ENCODE measurements at places on chromosomes 2 and 18.

- DNase-seq = no peak
These were observed 26.7 kb downstream of the PDCL3 start for GRCh38 chr2:100589527-100589926.

DNA sequence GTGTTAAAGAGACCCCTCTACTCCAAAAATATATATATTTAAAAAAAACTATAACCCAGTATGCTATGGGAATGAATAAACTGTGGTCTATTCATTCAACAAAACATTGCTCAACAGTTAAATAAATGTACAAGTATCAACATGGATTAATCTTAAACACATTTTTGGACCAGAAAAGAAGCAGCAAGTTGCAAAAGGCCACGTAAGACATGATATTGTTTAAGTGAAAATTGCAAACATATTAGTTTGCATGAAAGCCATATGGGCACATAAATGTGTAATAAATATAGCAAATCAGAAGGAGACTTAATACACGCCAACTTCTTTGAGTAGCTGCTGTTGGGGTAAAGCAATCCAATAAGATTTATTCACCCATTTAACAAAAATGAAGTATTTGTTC is 321.5 kb downstream of the FBXO15 start:
- DNase-seq = no peak

GRCh38 chr2:216516730-216517350 is 18.2 kb downstream of the RPL37A start:
- DNase-seq = no peak

- no peak for DNase-seq
These were observed 19.4 kb upstream of the TMEM178A start for GRCh38 chr2:39646267-39646666.

- DNase-seq = no peak
These were observed 166.5 kb downstream of the RPIA start for GRCh38 chr2:88857951-88858411.

DNA sequence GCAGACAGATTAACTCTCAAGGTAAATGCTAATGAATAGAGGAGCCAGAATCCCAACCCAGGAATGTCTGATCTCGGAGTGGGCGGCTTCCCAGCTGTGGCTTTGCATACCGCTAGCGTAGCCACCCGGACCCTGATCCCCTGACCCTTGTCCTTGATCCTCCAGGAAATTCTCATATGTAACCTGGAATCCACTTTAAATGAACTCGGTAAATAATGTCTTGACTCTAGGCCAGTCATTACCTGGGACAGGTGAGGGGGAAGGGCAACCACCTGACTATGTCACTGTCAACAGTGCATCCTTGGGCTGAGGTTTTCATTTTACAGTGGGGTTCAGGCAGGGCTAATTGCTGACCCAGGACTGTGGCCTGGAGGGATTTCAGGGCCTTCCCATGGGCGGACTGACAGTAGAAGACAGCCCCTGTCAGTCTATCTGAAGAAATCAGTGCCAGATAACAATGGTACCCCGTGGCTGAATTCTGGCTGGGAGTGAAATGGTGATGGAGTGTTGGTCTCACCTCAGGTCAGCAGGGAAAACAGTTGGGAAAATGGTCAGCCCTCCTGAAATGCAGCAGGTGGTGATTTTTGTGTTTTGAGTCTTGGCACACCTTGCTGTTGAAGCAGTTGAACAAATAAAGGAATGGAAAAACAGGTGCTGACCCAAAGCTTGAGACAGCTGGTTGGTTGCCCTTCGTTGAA is 9.6 kb downstream of the ACKR3 start:
- DNase-seq = no peak

GRCh38 chr2:240258685-240259084 is 118.2 kb upstream of the OTOS start:
- no peak for DNase-seq

DNA sequence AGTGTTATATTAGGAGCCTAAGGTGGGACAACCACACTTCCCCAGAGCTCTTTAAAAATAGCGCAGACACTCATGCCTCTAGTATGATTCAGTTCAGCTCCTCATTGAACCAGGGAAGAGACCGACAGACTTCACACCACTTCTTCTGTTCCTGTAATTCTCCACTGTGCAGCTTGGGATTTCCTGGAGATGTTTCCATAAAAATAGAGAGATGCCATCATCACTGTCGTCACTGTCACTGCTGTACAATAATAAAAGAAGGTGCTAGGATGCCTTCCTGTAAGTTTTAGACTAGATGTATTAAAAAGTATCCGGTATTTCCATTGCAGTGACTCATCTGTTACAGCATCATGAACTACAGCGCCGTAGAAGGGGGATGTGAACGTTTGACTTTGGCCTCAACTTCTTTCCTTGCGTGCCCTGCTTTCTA is 110.9 kb downstream of the FAM210A start:
- peak; percentile 5 for DNase-seq

- no peak for DNase-seq
These were observed 327.7 kb downstream of the TGIF1 start for GRCh38 chr18:3777719-3778118.

- no peak for DNase-seq
These were observed 163.5 kb downstream of the UXS1 start for GRCh38 chr2:106030287-106031268.

DNA sequence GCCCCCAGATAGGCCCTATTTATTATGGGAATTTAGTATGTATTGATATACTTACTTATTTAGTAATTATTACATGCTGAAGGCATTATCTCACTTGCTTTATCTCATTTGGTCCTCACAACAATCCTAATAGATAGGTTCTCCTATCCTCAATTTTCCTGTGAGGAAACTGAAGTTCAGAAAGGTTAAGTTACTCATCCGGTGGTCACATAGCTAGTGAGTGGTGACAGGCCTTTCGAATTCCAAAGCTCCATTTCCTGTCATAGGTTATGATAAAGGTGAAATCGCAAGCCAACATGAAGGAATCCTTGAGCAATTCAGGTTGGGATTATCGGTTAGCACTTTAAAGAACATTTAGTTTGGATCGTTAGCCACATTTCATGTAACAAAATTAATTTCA is 33.3 kb downstream of the NAB1 start:
- DNase-seq = no peak

DNA sequence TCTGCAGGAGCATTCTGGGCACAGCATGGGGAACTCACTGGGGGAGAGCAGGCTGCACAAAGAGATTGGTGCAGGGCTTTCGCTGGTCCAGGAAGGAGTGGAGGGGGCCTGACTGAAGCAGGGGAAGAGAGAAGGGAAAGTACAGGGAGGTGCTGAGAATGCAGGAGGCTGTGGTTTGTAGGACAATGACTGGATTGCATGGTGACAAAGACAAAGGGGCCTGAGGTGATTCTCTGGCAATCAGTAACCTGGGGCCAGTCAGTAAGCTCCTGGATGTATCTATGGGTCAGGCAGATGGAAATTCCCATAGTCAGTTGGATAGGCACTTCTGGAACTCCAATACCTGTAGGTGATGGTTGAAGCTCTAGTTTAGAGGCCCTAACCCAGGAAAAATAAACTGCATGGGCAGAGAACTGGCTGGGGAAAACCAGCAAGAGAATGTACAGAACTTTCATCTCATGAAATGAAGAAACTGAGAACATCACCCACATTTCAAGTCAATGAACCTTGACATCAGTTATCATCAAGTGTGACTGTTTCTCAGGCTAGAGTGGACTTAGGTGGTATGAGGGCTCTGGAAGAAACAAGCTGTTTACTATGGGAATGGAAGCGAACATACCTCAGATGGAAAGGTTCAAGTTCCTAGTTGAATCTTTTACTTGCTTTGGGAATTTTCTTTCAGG is 193.2 kb downstream of the TPGS2 start:
- DNase-seq = no peak

GRCh38 chr2:159936471-159936870 is 125.9 kb downstream of the PLA2R1 start:
- DNase-seq = no peak

DNA sequence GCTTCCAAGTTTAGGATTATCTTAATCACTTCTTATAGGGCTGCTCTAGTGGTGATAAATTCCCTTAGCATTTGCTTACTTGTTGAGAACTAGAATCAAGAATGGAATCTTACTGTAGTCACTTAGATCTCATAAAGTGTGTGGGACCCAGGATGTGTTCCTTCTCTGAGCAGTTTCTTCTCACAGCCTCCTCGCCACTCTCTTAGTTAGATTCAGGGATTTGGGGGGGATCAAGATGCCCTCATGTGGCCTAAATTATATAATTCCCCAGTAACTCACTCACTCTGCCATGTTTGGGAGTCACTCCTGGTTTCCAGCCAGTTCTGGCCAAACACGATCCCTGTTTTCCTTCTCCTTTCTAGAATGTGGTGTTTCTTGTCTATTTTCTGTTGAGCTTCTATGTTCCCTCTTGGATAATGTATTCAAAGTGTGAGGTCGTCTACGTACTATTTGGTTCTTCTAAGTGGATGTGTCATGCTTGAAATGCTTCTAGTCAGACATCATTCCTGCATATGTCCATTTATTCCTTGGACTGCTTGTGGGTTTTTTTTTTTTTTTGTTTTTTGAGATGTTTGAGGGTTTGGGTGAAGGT is 414.9 kb upstream of the SYT4 start:
- no peak for DNase-seq

DNA sequence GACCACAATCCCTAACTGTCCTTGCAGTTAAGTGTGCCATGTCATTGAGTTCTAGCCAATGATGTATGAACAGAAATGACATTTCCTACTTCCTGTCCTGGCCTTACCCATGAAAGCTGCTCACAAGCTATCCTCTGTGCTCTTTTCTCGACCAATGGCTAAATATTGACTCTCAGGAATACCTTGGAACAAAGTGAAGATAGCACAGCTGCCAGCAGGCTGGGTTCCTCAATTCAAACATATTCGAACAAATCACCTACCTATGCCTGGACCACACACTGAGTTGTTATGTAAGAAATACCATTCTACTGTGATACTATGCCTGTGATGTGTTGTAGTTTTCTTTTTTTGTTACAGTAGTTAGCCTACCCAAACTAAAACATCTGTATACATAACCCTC is 65.1 kb downstream of the GAREM1 start:
- no peak for DNase-seq

- DNase-seq = no peak
These were observed 4.0 kb upstream of the CKAP2L start for GRCh38 chr2:112768432-112768831.

DNA sequence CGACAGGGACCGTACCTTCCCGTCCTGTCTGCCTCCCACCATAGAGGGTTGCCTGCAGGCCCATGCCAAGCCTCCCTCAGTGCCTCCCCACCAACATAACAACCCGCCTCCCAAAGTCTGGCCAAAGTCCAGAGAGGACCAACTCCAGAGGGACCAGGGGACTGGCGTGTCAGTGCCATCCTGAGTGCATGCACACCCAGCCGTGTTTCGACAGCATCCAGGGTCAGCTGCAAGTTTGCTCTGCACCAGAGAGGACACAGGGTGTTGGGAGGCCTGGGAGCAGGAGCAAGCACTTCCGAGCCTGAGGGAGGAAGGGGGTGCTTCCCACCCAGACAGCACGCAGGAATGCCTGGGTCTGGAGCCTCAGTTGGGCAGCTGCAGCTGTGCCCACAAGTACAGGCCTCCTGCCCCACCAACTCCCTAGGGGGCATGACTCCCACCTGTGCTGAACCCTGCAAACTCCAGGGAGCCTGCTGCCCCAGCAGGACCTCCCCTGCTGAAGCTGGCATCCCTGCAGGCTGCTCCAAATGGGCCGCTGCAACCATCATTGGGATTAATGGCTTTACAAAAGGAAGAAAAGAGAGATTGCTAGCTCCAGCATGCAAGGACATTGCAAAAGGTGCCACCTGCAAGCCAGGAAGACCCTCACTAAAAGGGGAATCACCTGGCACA is 618.1 kb upstream of the FSHR start:
- DNase-seq = no peak

GRCh38 chr2:224312741-224313140 is 89.2 kb downstream of the FAM124B start:
- no peak for DNase-seq

DNA sequence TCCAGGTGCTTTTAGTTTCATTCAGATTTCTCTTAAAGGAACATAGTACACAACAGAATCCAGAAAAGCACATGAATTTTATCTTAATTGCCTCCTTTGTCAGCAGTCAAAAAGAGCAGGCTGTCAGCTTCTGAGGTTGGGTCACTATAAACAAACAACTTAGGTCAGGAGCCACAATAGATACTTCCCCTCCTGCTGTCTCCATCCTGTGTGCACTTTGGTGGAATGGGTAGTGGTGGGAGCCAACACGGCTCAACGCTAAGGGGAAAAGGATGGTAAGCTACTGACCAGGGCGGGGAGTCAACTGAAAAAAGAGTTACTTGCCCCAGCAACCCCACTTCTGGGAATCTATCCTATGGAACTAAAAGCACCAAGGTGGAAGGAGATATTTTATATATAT is 121.9 kb downstream of the PAX3 start:
- DNase-seq = peak; percentile 57

- DNase-seq = no peak
These were observed 495.5 kb upstream of the MYT1L start for GRCh38 chr2:2826621-2827020.

DNA sequence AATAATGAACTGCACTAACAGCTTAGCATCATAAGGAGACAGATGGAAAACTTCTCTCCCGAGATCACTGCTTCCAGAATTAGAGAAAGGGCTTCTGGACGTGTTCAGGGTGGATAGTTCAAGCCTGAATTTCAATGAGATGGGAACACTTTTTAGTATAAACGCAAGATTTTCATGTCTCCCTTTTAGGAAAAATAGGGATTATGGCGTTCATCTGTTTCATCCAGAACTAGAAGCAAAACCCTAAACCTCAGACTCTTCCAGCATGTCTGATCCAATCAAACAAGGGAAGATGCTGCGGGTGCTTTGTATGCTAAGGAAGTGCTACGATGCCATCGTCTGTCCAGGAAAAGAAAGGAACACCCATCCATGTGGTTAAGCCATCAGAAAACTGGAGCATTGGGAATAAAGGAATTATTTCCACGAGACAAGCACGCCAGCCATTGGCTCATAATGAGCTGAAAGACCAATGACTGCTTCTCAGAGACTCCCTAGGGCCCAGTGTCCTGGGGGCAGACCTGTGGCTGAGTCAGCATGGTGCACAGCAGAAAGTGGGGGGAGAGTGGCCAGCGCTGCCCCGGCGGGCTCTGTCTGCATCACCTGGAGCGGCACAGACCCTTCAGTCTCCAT is 65.9 kb upstream of the AFF3 start:
- no peak for DNase-seq

- DNase-seq = no peak
These were observed 68.0 kb upstream of the KLF7 start for GRCh38 chr2:207233731-207234130.

DNA sequence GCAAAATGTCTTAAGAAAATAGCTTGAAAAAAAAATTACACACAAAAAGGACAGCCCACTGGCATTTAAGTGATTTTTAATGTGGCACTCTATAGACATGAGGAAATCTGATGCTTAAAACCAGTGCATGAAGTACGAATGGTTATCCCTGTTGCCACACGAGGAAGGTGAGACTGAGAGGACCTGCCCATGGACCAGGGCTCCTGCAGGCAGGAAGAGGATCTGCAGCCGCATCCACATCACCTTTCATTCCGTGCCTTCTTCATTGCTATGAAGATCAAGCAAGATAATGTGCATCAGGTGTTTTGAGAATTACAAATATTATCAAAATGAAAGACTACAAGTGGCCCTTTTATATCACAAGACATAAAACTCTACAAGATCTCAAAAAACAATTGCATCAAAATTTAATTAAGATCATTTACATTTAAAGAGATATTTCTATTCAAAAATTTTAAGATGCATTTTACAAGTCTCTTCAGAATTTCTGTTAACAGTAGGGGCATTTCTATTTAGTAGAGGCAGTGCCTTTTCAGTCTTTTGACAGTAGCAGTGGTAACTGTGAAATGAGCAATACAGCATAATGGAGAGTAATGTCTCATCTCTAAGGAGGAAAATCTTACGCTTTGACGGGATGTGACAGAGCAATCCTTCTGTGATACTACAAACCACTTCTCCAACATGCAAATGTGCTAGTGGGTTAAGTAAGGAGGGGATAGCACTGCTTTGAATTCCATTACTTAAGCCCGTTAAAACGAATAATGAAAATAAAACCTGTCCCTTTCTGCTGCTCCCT is 83.4 kb downstream of the SLC5A7 start:
- DNase-seq = no peak
